EL (cell line): ENCODE measurements at places on chromosomes 1 and 21.

GRCh38 chr1:8879922-8880676, 1.6 kb upstream of the ENO1 start:
- DNase-seq = peak; percentile 90

- DNase-seq = no peak
Observed at GRCh38 chr1:106600626-106601025, 455.8 kb upstream of the PRMT6 start.

GRCh38 chr1:25688390-25689119, 72.0 kb downstream of the MAN1C1 start:
- no peak for DNase-seq

DNA sequence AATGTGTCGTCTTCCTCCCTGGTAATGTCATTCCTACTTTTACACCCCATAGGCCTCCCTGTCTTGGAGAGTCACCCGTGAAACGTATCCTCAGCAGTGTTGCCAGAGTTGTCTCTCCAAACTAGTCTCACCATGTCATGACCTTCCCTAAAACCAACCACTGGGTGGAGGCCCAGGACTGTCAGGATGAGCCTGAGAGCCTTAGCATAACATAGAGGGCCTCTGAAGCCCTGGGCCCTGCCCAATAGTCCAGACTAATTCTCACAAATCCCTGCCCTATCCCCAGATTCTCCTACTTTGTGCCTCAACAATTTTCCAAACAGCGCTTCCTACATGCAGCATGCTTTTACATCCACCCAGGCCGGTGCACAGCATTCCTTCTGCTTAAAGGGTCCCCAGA, 29.3 kb upstream of the HSD3B1 start:
- no peak for DNase-seq

GRCh38 chr1:204314893-204315658, 44.7 kb downstream of the PLEKHA6 start:
- DNase-seq = no peak

DNA sequence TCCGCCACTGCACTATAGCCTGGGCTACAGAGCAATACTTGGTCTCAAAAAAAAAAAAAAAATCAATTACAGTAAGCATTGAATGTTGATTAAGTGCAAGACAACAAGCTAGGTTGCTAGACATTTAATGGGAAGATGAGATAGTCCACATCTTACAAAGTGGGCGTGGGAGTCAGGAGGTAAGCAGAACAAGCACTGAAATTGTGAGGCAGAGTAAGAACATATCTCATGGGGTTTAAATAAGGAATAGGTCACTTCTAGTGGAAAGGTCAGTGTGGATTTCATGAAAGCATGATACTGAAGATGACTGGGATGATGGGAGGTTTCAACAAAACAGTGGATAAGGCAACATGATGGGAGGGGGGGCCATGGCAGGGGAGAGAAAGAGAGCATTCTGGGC, 1.9 kb upstream of the OLFML2B start:
- DNase-seq = no peak

GRCh38 chr21:15671188-15671587, 58.6 kb upstream of the USP25 start:
- DNase-seq = no peak

GRCh38 chr1:147904726-147905125, 2.1 kb downstream of the GJA8 start:
- no peak for DNase-seq

GRCh38 chr1:171513743-171514142, 28.4 kb downstream of the PRRC2C start:
- DNase-seq = no peak

- DNase-seq = peak; percentile 15
Observed at GRCh38 chr1:58047265-58047858, 499.2 kb downstream of the OMA1 start.

DNA sequence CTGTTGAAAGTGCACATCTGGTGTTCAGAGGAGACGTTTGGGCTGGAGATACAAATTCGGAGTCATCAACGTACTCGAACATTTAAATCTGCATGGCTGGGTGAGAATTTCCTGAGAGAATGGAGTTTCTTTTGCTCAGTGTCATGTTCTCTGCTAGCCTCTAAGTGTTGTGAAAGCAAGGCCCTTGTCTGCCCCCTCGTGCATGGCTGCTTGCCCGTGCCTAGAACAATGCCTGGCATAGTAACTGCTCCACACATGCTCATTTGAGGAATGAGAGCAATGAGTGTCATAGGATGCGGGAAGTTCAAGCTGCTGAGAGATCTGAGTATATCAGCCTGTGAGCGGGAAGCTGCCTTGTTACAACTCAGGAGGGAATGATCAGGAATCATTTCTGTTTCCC, 171.1 kb upstream of the CSF3R start:
- no peak for DNase-seq

DNA sequence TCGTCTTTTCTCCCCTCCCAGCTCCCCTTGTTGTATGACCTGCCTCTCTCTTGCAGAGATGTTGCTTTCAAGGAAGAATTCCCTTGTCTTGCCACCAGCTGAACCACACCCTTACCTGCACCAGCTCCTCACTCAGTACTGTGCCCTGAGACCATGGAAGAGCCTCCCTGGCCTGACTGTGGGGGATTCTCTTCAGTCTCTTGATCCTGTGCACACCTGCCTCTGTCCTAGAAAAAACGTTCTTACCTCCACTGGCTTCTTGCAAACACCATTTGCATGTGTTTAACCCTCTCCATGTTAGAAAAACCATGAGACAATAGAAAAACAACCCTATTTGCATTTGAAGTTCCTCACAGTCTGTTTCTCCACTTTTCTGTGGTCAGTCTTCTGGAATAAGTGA, 43.3 kb upstream of the FCRL4 start:
- no peak for DNase-seq

DNA sequence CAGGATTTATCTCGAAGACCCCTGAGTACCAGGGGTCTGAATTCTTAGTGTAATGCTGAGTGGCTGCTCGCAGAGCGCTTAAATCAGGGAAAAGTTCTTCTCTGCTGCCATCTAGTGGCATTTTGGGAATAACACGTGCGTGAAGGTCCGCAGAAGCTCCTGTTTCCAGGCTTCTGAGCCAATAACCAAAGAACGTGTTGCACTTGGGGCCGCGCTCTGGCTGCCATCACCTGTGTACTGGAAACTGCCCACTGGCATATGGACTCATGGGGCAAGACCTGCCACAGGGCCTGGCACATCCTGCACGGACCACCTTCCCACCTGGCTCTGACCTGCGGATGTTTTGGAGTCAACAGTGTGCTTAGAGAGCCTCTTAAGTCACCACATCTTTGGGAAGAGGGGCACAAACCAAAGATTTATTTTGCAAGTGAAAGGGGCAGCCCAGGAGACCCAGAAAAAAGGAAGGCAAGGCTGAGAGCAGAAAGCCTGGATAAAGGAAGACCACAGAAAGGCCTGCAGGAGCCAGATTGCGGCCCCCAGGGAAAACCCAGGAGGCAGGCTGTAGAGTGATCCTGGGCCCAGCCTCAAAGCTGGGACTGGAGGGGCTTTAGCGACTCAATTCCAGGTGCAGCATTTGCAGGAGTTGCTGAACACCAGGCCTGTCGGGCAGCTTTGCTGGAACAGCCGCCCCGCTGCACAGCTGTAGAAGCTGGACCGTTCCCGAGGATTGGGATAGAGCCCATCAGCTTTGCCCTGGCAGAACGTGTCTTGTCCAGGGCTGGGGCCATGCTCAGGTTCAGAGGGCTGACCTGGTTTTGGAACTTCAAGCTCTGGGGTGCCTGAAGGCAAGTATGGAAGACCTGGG, 13.0 kb downstream of the CHIT1 start:
- DNase-seq = peak; percentile 58

- DNase-seq = no peak
Observed at GRCh38 chr21:31151156-31152045, 113.1 kb upstream of the KRTAP19-8 start.

DNA sequence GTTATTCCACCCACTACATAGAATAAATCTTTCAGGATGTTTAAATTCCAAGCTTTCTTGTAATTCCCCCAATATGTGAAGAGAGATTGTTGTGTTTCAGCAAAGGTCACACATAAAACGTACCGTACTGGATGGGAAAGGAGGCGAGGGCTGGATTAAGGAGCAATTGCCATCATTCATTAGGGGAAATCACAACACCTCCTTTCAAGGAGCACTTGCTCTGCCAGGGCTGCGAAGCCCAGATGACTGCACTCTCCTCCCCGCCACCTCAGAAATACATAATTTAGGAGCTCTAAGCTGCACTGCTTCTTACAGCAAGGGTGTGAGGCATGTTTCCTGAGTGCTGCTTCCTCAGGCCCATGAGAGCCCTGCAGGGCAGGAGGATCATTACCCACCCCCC, 29.6 kb downstream of the MATN1 start:
- DNase-seq = no peak

- no peak for DNase-seq
Observed at GRCh38 chr1:192002063-192002462, 156.2 kb upstream of the RGS18 start.

DNA sequence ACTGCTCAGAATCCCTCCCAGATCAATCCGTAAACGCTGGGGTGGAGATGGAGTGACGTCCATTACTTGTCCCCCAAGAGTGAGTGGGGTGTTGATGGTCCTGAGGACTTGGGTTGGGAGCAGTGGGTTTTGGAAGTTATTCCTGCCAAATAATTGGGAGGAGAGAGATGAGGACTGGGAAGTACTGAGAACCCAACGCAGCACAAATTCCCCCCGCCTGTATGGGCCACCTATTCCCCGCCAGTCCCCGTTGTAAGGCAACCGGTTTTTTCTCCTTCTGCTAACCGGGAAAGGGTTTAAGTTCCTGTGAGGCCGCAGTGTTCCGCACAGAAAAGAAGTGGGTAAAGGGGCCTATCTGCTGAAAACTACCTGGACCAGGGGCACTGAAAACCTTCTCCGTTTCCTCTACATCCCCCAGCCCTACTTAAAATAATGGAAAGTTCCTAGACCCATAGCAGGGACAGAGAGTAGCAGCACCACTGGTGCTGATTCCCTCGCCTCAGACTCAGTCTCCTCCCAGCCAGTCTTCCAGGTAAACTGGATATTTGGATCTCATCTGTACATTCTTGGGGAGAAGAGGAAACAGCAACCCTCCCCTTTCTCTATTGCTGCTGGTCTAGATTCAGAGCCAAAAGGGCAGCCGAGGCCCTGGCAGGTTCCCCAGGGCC, 738 bp downstream of the LURAP1 start:
- DNase-seq = no peak

DNA sequence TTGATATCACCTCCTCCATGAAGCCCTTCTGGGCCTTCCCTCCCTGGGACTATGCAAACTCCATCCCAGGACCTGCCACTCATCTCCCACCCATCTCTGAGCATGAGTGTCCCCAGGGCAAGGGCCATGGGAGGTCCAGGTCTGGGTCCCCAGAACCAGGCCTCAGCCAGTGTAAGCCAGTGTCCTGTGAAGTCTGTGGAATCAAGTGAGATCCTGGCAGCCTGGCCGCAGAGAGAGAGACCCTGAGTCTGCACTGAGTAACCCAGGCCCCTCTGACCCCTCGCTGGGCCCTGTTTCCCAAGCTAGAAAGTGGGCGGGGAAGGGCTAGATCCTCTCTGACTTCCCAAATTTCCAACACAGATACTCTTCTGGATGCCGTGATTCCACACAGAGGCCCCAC, 132.7 kb downstream of the DMRTB1 start:
- no peak for DNase-seq

DNA sequence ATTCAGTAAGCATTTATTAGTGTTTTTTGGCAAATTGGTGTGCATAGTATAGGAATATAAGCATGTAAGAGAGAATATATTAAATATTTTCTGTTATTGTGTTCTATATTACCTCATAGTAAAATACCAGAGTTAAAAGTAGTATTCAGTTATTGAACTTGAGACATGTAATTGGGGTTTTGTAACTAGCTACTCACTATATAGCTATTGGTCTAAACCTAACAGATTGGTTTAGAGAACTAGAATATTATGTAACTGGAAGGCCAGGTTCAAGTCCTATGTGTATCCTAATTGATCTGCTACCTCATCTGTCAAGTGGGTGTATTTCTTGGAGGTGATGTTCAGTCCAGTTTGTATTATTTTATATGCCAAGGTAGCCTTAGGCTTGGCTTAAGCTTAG, 26.3 kb downstream of the CLIC4 start:
- DNase-seq = no peak

DNA sequence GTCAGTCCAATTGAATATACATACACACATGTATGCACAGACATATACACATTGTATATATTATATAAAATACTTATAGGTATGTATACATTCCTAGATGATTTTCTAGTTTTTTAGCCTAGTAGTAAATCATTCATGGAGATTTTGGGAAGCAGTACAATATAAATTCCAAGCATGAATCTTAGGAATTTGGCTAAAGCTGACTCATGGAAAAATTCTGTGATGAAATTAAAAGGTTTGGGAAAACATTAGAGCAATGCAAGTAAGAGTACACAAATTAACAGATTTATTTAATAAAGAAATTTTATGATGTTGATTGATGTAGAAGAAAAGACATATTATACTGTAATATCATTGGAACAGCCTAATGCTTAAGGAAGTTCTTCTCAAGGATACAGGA, 43.7 kb upstream of the PTGFR start:
- peak; percentile 25 for DNase-seq

DNA sequence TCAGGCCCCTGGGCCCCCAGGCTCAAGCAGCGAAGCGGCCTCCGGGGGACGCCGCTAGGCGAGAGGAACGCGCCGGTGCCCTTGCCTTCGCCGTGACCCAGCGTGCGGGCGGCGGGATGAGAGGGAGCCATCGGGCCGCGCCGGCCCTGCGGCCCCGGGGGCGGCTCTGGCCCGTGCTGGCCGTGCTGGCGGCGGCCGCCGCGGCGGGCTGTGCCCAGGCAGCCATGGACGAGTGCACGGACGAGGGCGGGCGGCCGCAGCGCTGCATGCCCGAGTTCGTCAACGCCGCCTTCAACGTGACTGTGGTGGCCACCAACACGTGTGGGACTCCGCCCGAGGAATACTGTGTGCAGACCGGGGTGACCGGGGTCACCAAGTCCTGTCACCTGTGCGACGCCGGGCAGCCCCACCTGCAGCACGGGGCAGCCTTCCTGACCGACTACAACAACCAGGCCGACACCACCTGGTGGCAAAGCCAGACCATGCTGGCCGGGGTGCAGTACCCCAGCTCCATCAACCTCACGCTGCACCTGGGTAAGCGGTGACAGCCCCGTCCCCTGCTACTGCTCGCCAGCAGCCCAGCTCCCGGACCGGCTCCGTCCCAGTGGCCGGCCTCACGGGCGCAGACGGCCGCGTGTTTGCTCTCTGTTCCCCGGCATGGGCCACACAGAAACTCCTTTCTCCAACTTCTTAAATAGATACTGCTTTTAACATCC, 539 bp downstream of the LAMC1 start:
- DNase-seq = peak; percentile 62

- no peak for DNase-seq
Observed at GRCh38 chr1:111751906-111752575, 3.7 kb upstream of the DDX20 start.

- peak; percentile 64 for DNase-seq
Observed at GRCh38 chr1:32953495-32953894, 11.1 kb downstream of the RNF19B start.

DNA sequence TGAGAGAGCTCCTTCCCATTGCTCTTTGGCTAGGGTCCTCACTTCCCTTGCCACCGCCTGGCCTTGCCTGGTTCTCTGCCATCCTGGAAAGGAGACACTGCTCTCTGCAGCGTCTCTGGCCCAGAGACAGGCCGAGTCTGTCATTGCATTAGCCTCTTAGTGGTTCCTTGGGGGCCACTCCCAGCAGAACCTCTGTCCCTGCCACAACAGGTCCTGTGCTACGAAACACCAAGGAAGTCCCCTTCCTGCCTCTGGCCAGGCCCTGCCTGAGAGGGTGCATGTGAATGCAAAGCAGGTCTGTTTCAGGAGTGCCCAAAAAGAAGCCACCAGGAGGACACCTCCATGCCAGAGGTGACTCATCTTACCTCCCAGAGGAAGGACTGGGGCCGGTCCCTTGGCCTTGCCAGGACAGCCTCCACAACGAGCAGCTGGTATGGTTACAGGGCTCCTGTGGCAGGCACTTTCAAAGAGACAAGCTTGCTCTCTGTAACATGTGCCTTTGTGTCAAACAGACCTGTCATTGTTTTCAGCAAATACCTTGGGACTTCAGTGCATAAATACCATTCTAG, 59.6 kb downstream of the VPS26C start:
- no peak for DNase-seq
